Mesothelial cell of epicardium (in vitro differentiated cells): ENCODE measurements at places on chromosomes 5 and 9.
A peak's percentile ranks its signal among the peaks of the same experiment; 100 is the strongest.

DNA sequence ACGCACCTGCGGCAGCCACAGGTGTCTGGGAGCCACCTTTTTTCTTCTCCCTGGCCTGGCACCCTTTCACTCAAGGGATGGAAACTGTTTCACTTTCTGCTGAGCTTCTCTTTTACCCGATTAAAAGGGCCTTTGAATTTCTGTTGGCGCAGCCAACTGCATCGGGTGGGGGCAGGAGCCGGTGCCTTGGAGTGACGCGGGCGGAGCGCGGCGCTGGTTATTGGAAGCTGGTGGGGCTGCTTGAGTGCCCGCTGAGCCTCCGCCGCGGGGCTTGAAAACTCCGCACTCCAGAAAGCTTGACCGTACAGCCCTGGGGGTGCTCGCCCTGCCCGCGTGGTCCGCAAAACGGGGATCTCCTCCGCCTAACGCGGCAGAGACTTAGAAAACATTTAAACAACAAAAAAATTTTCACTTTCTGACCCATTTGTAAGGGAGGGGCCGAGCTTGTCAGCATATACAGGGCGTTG lies 52.0 kb upstream of the TJP2 start:
- H3K27ac ChIP-seq, result peak overlapping the region; percentile 98
- DNase-seq, result no peak
- peaks cover 26% of the 10 kb centered on the region for H3K4me1 ChIP-seq
- peak overlapping the region; percentile 91 for H3K4me3 ChIP-seq
- peaks cover 12% of the 10 kb centered on the region for H3K27me3 ChIP-seq

DNA sequence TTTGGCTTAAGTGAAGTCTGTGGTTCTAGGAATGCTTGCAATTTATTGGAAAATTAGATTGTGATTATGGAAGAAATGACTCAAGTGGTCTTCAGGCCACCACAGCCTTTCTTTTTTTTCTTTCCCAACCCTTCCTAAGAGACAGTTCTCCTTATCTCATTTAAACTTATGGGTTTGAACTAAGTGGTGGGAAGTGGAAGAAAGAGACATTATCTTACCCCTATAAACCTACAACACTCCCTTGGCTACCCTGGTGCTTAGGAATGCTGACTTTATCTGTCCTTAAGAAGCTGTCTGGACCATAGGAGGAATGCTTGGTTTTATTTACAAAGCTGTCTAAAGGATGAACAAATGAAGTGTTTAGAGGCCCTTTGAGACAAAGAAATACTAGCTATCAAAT lies 5.1 kb upstream of the ERAP1 start:
- no peaks in the 10 kb centered on the region for H3K36me3 ChIP-seq
- H3K27me3 ChIP-seq, result no peaks in the 10 kb centered on the region
- H3K4me1 ChIP-seq, result peaks cover 11% of the 10 kb centered on the region
- no peak overlapping the region for H3K4me3 ChIP-seq

- no peak overlapping the region for H3K27ac ChIP-seq
- H3K4me1 ChIP-seq, result no peaks in the 10 kb centered on the region
- no peaks in the 10 kb centered on the region for H3K36me3 ChIP-seq
- H3K4me3 ChIP-seq, result no peak overlapping the region
- H3K27me3 ChIP-seq, result peaks cover 10% of the 10 kb centered on the region
Observed at GRCh38 chr9:38467404-38467803, 43.1 kb upstream of the IGFBPL1 start.

GRCh38 chr9:133701321-133701980 lies 36.7 kb downstream of the SARDH start:
- peaks cover 11% of the 10 kb centered on the region for H3K4me1 ChIP-seq
- no peaks in the 10 kb centered on the region for H3K27me3 ChIP-seq
- no peak overlapping the region for H3K4me3 ChIP-seq
- H3K36me3 ChIP-seq, result peaks cover 1% of the 10 kb centered on the region
- no peak overlapping the region for H3K27ac ChIP-seq

DNA sequence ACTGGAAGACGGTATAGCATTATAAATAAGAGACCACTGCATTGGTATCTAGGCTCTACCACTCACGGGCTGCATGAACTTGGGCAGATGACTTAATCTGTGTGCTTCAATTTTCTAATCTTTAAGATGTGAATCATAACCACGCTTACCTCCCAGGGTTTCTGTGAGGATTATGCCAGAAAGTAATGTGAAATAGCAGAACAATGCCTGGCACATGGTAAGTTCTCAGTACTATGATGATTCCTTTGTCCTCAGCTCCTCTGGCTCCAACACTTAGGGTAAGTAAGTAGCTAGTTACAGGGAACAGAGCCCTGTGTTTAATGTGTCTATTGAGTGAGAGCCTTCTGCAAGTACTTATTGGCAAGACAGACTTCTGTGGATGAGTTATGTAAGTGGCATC lies 31.1 kb downstream of the POU4F3 start:
- no peaks in the 10 kb centered on the region for H3K36me3 ChIP-seq
- H3K4me1 ChIP-seq, result no peaks in the 10 kb centered on the region
- H3K27ac ChIP-seq, result no peak overlapping the region
- H3K4me3 ChIP-seq, result no peak overlapping the region
- DNase-seq, result no peak

GRCh38 chr5:41406424-41406823 lies 104.0 kb downstream of the PLCXD3 start:
- H3K27me3 ChIP-seq, result no peaks in the 10 kb centered on the region
- no peak for DNase-seq
- H3K36me3 ChIP-seq, result no peaks in the 10 kb centered on the region
- no peak overlapping the region for H3K4me3 ChIP-seq
- H3K4me1 ChIP-seq, result peaks cover 3% of the 10 kb centered on the region
- H3K27ac ChIP-seq, result no peak overlapping the region

- DNase-seq, result no peak
- peaks cover 81% of the 10 kb centered on the region for H3K27me3 ChIP-seq
- peaks cover 69% of the 10 kb centered on the region for H3K4me1 ChIP-seq
- H3K36me3 ChIP-seq, result no peaks in the 10 kb centered on the region
Observed at GRCh38 chr5:123090661-123091297, 1.7 kb downstream of the PRDM6 start.

DNA sequence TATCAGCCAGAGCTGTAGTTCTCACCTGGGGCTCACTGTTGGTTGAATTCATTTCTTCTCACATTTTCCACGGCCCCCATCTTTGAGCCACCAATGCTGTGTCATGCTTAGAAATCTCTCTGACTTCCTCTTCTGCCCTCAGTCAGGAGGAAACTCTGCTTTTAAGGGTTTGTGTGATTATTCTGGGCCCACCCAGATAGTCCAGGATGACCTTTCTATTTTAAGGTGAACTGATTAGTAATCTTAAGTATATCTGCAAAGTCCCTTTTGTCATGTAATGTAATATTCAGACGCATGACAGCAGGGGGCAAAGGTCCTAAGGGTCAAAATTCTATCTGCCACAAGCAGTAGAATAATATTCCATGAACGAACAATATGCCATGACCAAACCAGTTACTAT lies 88.4 kb downstream of the AK8 start:
- H3K36me3 ChIP-seq, result peaks cover 3% of the 10 kb centered on the region
- no peaks in the 10 kb centered on the region for H3K4me1 ChIP-seq
- no peak overlapping the region for H3K27ac ChIP-seq
- H3K4me3 ChIP-seq, result no peak overlapping the region
- peak; percentile 3 for DNase-seq
- peaks cover 29% of the 10 kb centered on the region for H3K27me3 ChIP-seq

DNA sequence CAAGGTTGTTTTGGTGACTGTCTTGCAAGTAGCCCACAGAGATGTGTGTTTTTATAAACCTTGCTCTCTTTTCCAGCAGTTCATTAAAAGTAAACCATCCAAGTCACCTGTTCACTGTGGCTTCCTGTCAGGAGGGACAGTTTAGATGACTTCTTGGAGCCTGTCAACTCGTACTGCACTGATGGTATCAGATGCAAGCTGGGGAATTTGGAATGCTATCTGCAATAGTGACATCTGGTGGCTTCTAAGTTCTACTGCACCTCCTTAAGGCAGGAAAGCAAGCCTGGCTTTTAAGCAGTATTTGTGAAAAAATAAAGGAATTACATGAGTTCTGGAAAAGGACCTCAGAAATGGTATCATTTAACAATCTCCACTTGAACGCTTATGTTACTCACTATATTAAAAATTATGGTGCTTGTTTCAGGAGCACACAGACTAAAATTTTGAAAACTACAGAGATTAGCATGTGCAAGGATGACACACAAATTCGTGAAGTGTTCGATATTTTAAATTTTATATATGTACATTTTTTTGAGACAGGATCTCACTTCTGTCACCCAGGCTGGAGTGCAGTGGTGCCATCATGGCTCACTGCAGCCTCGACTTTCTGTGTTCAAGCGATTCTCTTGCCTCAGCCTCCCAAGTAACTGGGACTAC lies 164.0 kb downstream of the TTC39B start:
- H3K4me1 ChIP-seq, result peaks cover 12% of the 10 kb centered on the region
- H3K36me3 ChIP-seq, result no peaks in the 10 kb centered on the region
- H3K27me3 ChIP-seq, result no peaks in the 10 kb centered on the region
- H3K27ac ChIP-seq, result no peak overlapping the region

GRCh38 chr9:86507212-86507630 lies 153.0 kb upstream of the TUT7 start:
- peaks cover 22% of the 10 kb centered on the region for H3K4me1 ChIP-seq
- no peak overlapping the region for H3K4me3 ChIP-seq
- peaks cover 3% of the 10 kb centered on the region for H3K36me3 ChIP-seq
- peaks cover 27% of the 10 kb centered on the region for H3K27me3 ChIP-seq
- DNase-seq, result no peak

DNA sequence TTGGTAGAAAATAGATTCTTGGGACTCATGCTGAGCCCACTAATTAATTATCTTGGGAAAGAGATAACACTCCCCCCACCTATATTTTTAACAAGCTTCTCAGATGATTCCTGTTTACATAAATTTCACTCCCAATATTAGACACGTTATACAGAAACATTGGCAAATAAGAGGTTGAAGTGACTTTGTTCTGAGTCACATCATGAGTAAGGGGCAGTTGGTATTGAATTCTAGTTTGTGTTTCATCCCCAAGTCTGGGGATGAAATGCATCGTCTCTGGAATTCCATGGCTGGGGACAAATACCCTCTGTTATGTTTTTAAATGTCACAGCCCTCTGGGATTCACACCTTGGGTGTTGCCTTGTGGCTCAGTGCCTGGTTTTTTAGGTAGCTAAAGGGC lies 41.0 kb downstream of the BASP1 start:
- peaks cover 22% of the 10 kb centered on the region for H3K4me1 ChIP-seq
- H3K27ac ChIP-seq, result no peak overlapping the region
- H3K4me3 ChIP-seq, result no peak overlapping the region
- no peak for DNase-seq
- peaks cover 48% of the 10 kb centered on the region for H3K36me3 ChIP-seq
- no peaks in the 10 kb centered on the region for H3K27me3 ChIP-seq

- H3K4me3 ChIP-seq, result no peak overlapping the region
- no peak for DNase-seq
- no peak overlapping the region for H3K27ac ChIP-seq
- peaks cover 4% of the 10 kb centered on the region for H3K27me3 ChIP-seq
Observed at GRCh38 chr5:35233121-35233520, 2.8 kb upstream of the PRLR start.

DNA sequence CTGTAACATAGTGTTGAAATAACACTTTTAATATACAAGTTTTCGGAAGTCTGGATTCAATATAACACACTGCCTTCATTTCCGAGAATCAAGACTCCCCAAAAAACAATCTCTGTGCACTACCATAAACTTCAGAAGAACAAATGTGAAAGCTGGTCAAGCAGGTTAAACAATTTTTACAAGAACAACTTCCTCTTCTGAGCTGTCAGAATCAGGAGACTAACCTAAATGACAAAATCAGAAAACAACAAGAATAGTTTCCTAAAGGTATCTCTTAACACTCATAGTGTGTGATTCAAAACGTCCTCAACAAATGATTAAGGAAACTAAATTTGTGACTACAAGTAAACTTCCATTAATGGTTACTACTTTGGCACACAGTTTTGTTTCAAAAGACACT lies 11.6 kb downstream of the C9orf72 start:
- no peak overlapping the region for H3K4me3 ChIP-seq
- H3K4me1 ChIP-seq, result peaks cover 5% of the 10 kb centered on the region
- peaks cover 12% of the 10 kb centered on the region for H3K36me3 ChIP-seq

- no peaks in the 10 kb centered on the region for H3K27me3 ChIP-seq
- peaks cover 34% of the 10 kb centered on the region for H3K4me1 ChIP-seq
- H3K27ac ChIP-seq, result peak overlapping the region; percentile 78
- H3K4me3 ChIP-seq, result no peak overlapping the region
Observed at GRCh38 chr5:34511063-34511462, 145.1 kb upstream of the RAI14 start.

GRCh38 chr9:72589667-72590521 lies 68.5 kb downstream of the TMC1 start:
- no peaks in the 10 kb centered on the region for H3K36me3 ChIP-seq
- H3K27me3 ChIP-seq, result no peaks in the 10 kb centered on the region
- no peak overlapping the region for H3K4me3 ChIP-seq
- no peak for DNase-seq

DNA sequence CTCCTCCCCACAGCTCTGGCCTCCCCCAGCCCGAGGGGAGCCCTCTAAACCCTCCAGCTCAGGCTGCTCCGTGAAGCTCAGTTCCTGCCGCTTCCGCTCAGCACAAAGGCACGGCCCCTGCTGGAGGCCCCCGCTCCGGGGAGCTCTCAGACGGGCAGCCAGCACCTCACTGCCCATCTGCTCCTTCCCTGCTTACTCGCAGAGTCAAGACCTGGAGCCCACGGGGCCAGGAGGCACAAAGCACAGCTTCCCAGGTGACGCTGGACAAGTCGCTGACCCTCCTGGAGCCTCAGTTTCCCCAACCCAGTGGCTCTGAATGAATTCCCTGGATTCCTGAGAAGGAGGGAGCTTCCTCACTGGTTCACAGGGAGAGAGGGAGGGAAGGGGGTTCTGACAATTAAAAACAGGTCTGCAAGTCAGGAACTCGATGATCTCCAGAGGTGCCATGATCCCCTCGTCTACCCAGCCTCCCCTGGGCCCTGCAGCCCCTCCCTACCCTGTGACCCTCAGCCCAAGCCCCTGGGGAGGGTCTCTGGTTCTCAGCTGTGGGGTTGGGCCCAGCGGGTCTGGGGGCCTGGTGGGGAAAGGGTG lies 36.2 kb downstream of the VAV2 start:
- peak overlapping the region; percentile 99 for H3K27ac ChIP-seq
- H3K4me1 ChIP-seq, result peaks cover 59% of the 10 kb centered on the region
- no peaks in the 10 kb centered on the region for H3K27me3 ChIP-seq
- peak overlapping the region; percentile 40 for H3K4me3 ChIP-seq
- no peak for DNase-seq

GRCh38 chr5:181243018-181243563 lies 615 bp downstream of the RACK1 start:
- DNase-seq, result peak; percentile 61
- H3K36me3 ChIP-seq, result peaks cover 24% of the 10 kb centered on the region
- H3K27ac ChIP-seq, result peak overlapping the region; percentile 100
- peaks cover 40% of the 10 kb centered on the region for H3K4me1 ChIP-seq

GRCh38 chr5:177302354-177303110 lies 987 bp downstream of the RAB24 start:
- DNase-seq, result peak; percentile 36
- peaks cover 10% of the 10 kb centered on the region for H3K36me3 ChIP-seq
- peak overlapping the region; percentile 98 for H3K27ac ChIP-seq

- DNase-seq, result no peak
- H3K4me3 ChIP-seq, result no peak overlapping the region
- no peak overlapping the region for H3K27ac ChIP-seq
- H3K36me3 ChIP-seq, result peaks cover 16% of the 10 kb centered on the region
Observed at GRCh38 chr9:133784731-133785561, 46.8 kb upstream of the SARDH start.
